ENCODE measurements at places on chromosomes 16 and 17. TPM values are rescaled to one million over a fixed set of nuclear protein-coding genes. Genes with fewer than 3 reads are reported as not detected.

GRCh38 chr16:28846933-28847273 lies 755 bp upstream of the TUFM start:
- ATAC-seq: peak; percentile 1

GRCh38 chr17:29586676-29587469 lies 2.6 kb downstream of the GIT1 start:
- no peak for ATAC-seq

GRCh38 chr17:50134206-50135110 lies 4.5 kb upstream of the SAMD14 start:
- ATAC-seq: no peak

- no peak for ATAC-seq
Measured at GRCh38 chr17:15480204-15480603, 12.8 kb upstream of the CDRT4 start.

- ATAC-seq: no peak
Measured at GRCh38 chr17:36931697-36932382, 5.4 kb upstream of the LHX1 start.

DNA sequence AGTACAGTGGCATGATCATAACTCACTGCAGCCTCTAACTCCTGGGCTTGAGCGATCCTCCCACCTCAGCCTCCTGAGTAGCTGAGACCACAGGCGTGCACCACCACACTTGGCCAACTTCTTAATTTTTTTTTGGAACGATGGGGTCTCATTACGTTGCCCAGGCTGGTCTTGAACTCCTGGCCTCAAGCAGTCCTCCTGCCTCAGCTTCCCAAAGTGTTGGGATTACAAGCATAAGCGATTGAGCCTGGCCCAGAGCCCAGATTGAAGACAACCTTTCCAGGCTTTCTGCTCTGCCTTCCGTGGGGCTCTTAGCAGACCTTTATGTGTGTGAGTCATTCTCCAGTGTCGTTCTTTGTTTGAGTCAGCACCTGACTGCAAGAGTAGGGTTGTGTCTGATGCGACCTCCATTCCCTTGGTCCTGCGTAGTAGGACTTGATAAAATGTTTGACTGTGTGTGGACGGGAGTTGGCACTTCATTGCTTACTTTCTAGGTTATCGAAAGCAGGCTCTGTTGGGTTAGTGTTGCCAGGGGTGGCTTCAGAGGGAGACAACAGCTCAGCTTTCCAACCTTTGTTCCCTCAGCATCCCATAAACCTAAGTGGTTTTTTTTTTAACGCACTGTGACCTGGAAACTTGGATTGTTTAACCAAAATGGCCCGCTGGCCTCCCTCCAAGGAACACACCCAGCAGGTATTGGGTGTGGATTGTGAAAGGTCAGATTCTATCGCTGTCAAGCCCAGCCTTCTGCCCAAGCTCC lies 26.4 kb downstream of the EEF2K start:
- ATAC-seq: no peak

DNA sequence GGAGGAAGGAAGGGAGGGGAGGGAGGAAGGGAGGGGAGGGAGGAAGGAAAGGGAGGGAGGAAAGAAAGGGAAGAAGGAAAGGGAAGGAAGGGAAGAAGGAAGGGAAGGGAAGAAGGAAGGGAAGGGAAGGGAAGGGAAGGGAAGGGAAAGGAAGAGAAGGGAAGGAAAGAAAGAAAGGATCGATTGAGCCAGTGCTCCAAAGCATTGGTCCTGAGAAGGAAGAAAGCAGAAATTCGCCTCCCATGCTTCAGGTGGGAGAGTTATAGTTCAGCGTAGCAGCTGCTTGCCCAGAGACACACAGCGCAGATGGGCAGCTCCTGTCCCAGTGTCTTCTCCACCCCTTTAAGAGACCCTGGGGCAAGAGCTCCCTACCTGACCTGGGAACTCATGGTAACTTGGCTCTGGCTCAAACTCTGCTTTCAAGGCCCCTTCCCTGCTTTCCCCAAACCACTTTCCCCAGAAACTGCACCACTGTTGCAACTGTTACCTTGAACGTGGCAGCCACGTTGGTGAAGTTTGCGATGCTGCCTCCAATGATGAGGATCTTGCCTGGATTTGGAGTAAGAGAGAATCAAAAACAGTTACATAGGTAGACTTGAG lies 14.4 kb downstream of the ACLY start:
- no peak for ATAC-seq

DNA sequence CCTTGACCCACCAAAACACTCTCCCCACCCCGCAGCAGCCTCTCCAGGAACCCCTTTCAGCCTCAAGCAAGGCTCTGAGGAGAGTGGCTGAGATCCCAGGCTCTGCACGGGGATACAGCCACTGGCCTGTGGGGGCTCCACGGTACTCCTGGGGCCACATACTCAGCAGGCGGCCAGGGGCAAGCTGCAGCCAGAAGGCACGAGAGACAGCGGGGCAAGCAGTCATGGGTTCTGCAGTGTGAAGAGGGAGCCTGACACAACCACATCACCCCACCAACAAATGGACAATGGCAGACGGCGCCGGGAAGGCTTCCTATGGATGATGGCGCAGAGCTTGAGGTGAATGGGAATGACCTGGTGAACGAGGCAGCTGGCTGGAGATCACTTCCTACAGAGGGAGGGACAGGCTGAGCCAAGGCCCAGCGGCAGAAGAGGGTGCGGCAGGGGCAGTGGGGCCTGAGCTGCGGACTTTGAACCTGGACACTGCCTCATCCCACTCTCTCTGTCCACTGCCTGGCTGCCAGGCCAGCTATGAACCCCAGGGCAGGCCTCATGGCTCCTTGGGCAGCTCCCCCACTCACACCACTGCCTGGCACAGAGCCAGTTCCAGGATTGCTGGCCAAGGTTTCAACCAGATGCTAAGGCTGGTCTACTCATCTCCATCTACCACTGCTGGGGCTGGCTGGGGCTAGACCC lies 10.8 kb upstream of the BCAR1 start:
- ATAC-seq: no peak

DNA sequence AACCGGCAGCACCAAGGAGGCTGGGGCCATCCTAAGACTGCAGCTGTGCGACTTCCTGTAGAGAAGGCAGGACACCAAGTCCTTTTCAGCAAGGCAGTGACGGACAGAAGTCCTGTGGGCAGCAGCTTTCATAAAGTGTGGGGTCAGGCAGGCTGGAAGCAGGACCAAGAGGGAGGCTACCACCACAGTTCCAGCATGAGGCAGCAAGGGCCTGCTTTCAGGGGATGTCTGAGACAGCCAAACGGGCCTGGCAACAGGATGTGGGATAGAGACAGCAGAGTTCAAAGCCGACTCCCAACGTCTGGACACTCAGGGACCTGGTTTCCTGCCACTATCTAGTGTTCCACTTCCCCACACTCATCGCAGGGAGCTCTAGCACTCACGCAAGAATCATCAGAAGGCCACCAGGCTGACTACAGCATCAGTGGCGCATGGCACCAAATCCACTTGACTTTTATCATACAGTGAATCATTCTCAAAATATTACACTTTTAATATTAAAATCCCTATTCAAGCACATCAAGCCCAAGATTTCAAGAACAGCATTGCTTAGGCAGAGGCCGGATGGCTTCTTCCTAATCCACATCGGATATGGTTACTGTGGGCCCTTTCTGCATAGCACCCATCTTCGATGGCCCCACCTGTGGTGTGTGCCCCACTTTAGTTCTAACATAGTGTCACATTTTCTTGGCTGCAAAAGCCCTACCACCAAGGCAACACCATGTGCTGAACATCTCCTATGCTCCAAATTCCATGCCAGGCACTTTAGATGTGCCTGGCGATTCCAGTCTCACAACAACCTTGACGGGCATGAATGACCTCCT lies 5.2 kb downstream of the USP7 start:
- peak; percentile 18 for ATAC-seq

GRCh38 chr16:19138601-19139000 lies 24.8 kb downstream of the ITPRIPL2 start:
- ATAC-seq: peak; percentile 44

DNA sequence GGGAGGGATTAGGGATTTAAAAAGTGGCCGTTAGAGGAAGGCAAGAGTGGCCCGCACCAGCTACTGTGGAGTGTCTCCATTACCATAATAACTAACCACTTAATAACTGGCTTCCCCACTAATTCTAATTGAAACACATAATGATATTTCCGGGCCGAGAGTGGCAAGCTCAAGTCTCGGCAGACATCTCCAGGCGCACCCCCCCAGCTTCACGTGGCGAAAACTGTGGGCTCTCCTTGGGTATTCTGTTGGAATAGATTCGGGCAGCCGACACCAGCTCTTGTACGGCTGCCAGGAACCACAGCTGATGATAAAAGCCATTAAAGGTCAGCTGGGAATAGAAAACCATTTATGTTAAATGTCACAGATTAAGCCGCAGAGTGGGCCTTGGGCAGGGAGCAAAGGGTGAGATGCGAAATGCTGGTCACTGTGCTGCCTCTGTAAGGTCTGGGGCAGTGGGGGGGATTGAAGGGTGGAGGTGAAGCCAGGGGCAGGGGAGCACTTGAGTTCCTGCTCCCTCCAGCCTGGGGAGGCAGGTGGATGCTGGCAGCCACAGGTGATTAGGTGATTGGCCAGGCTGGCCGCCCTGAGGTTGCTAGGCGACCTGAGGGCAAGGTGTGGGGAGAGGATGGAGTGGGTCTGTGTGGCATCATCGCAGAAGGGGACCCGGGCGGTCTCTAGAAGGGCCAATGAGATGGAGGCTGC lies 115.6 kb upstream of the SDK2 start:
- ATAC-seq: peak; percentile 71

GRCh38 chr16:12158428-12158827 lies 181.9 kb downstream of the SNX29 start:
- ATAC-seq: peak; percentile 81

GRCh38 chr16:53893731-53894435 lies 189.9 kb downstream of the FTO start:
- no peak for ATAC-seq

GRCh38 chr17:47862621-47863440 lies 11.9 kb upstream of the SP6 start:
- ATAC-seq: no peak

- no peak for ATAC-seq
Measured at GRCh38 chr17:43595466-43595865, 49.3 kb upstream of the ETV4 start.

DNA sequence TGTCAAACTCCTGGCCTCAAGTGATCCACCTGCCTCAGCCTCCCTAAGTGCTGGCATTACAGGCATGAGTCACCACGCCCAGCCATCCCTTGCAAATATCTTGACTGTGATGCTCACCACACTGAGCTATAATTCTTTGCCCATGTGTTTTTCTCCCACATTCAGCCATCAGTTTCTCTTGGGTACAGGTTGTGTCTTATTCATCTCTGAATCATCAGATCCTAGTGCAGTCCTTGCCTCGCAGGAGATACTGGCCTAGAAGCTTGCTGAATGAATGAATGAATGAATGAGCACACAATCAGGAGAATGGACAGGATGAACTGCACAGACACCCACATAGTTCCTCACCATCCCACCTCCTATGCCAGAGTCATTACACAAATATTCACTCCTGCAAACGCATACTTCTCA lies 24.4 kb upstream of the ETV4 start:
- ATAC-seq: no peak

DNA sequence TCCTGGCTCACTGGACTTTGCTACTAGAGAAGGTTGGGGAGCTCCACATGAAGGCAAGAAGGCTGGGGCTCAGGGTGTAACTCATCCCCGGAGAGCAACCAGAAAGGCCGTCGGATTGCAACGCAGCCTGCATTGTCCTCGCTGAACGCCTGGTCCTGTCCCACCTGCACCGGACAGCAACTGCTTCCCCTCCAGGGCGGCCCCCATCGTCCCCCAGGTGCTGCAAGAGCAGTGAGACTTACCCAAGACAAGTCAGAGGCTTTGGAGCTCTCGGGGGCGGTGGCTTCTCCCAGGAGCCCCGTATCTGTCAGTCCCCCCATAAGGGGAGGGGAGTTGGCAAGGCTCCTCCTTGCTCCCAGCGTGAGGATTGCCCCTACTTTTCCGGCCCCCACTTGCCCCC lies 18.4 kb downstream of the METRNL start:
- ATAC-seq: no peak

ENPP7 gene
- 0.73 TPM for total RNA-seq

SUMO2 gene
- 168 TPM for total RNA-seq

SECTM1 gene
- 0.38 TPM for total RNA-seq

SLC35G6 gene
- total RNA-seq: 1.6 TPM

C16orf74 gene
- 3.3 TPM for total RNA-seq

CCL14 gene
- total RNA-seq: not detected

KRT40 gene
- not detected for total RNA-seq

RNF227 gene
- total RNA-seq: 3.0 TPM

Data from motor neuron (in vitro differentiated cells).